ENCODE measurements at places on chromosomes 2 and 18.

- DNase-seq = no peak
- no peak overlapping the region for H3K27ac ChIP-seq
- no peaks in the 10 kb centered on the region for H3K27me3 ChIP-seq
- no peaks in the 10 kb centered on the region for H3K36me3 ChIP-seq
Observed at GRCh38 chr18:51753365-51754057, 556.0 kb upstream of the MEX3C start.

DNA sequence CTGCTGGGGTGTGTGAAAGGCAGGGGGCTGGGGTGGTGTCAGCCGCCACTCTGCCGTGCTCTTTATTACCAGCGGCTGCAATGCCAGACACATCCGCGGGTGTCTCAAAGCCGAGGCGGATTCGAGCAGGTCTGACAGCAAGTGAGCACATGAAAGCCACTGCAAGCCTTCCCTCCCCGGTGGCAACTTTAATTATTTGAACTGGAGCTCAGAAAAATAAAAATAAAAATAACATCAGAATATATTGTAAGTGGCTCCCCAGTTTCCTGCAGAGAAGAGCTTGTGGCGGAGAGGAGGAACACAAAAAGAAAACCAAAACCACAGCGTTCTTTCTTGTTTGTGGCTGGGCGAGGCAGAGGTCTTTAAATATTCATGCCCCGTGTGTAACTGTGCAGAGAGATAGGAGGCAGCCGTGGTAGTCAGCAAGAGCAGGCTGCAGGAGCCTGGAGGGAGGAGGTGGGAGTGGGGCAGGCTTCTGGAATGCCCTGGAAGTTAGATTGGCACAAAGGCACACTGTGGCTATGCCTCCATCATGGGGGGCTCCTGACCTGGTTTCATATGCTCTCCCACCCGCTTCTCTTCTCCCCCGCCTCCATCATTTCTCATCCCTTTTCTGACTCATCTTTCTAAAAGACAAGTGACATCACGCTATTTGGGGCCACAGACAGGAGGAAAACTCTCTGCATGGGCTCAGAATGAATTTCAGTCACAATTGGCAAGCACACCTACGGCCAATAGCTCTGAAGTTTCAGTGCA is 199.8 kb downstream of the CLIP4 start:
- DNase-seq = peak; percentile 20
- H3K27me3 ChIP-seq = no peaks in the 10 kb centered on the region
- H3K27ac ChIP-seq = no peak overlapping the region
- H3K36me3 ChIP-seq = no peaks in the 10 kb centered on the region
- H3K4me1 ChIP-seq = no peaks in the 10 kb centered on the region
- H3K4me3 ChIP-seq = no peak overlapping the region

DNA sequence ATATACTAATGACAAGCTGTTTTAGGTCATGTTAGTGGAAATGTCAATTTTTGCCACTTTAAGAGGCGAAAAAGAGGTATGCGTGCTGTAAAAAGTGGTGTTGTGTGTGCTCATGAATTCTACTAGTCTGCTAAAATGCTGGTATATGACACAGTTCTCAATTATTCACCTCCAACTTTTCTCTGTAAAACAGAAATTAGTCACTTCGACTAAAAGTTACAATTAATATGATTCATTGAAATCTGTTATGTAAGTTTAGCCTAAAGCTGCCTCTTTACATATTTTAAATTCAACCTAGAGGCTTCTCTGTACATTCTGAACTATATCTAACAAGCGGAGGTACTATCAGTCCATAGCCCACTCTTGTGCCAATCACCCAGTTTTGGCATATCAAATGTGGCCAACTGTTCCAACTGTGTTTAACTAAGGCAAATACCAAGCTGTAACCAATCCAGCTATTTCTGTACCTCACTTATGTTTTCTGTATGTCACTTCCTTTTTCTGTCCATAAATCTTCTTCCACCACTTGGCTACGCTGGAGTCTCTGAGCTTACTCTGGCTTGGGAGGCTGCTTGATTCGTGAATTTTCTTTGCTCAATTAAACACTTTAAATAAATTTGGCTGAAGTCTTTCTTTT is 20.8 kb downstream of the BAZ2B start:
- no peak overlapping the region for H3K27ac ChIP-seq
- no peaks in the 10 kb centered on the region for H3K36me3 ChIP-seq
- DNase-seq = no peak
- H3K4me1 ChIP-seq = peaks cover 11% of the 10 kb centered on the region

DNA sequence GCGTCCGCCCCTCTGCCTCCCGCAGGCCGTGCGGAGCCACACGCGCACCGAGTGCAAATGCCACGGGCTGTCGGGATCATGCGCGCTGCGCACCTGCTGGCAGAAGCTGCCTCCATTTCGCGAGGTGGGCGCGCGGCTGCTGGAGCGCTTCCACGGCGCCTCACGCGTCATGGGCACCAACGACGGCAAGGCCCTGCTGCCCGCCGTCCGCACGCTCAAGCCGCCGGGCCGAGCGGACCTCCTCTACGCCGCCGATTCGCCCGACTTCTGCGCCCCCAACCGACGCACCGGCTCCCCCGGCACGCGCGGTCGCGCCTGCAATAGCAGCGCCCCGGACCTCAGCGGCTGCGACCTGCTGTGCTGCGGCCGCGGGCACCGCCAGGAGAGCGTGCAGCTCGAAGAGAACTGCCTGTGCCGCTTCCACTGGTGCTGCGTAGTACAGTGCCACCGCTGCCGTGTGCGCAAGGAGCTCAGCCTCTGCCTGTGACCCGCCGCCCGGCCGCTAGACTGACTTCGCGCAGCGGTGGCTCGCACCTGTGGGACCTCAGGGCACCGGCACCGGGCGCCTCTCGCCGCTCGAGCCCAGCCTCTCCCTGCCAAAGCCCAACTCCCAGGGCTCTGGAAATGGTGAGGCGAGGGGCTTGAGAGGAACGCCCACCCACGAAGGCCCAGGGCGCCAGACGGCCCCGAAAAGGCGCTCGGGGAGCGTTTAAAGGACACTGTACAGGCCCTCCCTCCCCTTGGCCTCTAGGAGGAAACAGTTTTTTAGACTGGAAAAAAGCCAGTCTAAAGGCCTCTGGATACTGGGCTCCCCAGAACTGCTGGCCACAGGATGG is 7.1 kb upstream of the WNT10A start:
- no peak overlapping the region for H3K4me3 ChIP-seq
- H3K36me3 ChIP-seq = no peaks in the 10 kb centered on the region
- DNase-seq = no peak
- H3K27me3 ChIP-seq = peaks cover 99% of the 10 kb centered on the region
- peaks cover 15% of the 10 kb centered on the region for H3K4me1 ChIP-seq

DNA sequence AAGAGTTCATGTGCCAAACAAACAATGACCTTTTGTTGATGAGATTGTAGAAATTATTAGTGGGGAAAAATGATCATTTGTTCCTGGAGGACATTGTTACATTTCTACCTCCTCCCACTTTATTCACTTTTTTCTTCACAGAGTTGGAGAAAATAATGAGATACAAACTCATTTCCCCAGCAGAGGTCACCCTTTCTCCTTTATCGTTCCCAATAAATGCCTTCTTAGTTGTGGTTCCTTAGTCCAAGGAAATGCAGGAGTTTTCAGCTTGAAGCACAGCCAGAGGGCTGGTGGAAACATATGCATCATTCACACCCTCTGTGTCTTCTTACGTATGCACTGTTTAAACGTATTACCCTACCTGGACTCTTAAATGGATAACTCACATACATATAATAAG is 108.8 kb downstream of the SLC4A3 start:
- no peak for DNase-seq
- H3K4me3 ChIP-seq = no peak overlapping the region
- no peak overlapping the region for H3K27ac ChIP-seq

GRCh38 chr18:45976566-45976965 is 9.4 kb upstream of the EPG5 start:
- no peaks in the 10 kb centered on the region for H3K27me3 ChIP-seq
- H3K4me1 ChIP-seq = peaks cover 5% of the 10 kb centered on the region
- no peak overlapping the region for H3K27ac ChIP-seq
- DNase-seq = no peak
- H3K36me3 ChIP-seq = no peaks in the 10 kb centered on the region

GRCh38 chr2:235384624-235385023 is 109.2 kb upstream of the AGAP1 start:
- no peaks in the 10 kb centered on the region for H3K27me3 ChIP-seq
- DNase-seq = no peak
- H3K4me3 ChIP-seq = no peak overlapping the region
- no peak overlapping the region for H3K27ac ChIP-seq
- H3K36me3 ChIP-seq = no peaks in the 10 kb centered on the region
- H3K4me1 ChIP-seq = no peaks in the 10 kb centered on the region

GRCh38 chr18:38174594-38174993 is 609.0 kb upstream of the CELF4 start:
- no peak for DNase-seq
- no peak overlapping the region for H3K4me3 ChIP-seq
- no peak overlapping the region for H3K27ac ChIP-seq
- no peaks in the 10 kb centered on the region for H3K27me3 ChIP-seq
- H3K4me1 ChIP-seq = no peaks in the 10 kb centered on the region

- no peaks in the 10 kb centered on the region for H3K4me1 ChIP-seq
Observed at GRCh38 chr2:235766278-235766677, 272.4 kb downstream of the AGAP1 start.

DNA sequence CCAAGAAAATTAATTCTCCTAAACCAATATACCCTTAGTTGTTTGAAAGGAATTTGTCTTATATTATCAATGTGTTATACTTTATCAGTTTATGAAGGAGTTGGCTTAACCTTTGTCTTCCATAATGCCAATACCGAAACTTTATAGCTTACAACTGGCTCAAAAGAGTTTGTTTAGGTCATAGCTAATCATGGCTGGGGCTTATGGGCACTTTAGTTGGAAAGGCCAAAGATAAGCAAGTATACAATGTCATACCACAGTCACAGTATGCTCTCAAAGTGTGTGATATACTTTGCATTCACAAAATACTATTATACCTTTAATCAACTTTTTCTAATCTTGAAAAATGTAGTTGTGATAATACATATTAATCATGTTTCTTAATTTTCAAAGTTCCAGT is 2.3 kb downstream of the KLHL41 start:
- H3K36me3 ChIP-seq = no peaks in the 10 kb centered on the region
- H3K27ac ChIP-seq = no peak overlapping the region
- no peak for DNase-seq
- no peak overlapping the region for H3K4me3 ChIP-seq

- H3K4me1 ChIP-seq = no peaks in the 10 kb centered on the region
- no peak overlapping the region for H3K4me3 ChIP-seq
- no peaks in the 10 kb centered on the region for H3K36me3 ChIP-seq
Observed at GRCh38 chr2:155842103-155842502, 490.4 kb downstream of the NR4A2 start.

DNA sequence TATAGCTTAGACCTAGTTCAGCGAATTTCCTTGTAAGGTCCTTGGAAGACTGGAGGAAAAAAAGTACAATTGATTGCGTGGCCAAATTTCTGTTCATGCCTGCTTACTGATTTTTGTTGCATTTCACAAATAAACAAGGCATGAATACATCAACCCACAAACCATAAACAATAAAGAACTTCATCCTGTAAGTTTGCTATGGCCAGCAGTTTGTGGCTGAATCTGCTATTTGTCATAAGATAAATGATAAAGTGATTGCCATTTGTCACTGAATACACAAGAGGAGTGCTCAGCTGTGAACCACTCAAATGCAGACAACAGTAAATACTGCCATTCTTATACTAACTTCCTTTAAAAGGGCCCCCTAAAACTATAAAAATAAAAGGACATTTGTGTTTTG is 259.5 kb downstream of the CCDC178 start:
- H3K4me1 ChIP-seq = no peaks in the 10 kb centered on the region
- H3K27ac ChIP-seq = no peak overlapping the region
- H3K27me3 ChIP-seq = no peaks in the 10 kb centered on the region
- H3K4me3 ChIP-seq = no peak overlapping the region
- no peaks in the 10 kb centered on the region for H3K36me3 ChIP-seq

DNA sequence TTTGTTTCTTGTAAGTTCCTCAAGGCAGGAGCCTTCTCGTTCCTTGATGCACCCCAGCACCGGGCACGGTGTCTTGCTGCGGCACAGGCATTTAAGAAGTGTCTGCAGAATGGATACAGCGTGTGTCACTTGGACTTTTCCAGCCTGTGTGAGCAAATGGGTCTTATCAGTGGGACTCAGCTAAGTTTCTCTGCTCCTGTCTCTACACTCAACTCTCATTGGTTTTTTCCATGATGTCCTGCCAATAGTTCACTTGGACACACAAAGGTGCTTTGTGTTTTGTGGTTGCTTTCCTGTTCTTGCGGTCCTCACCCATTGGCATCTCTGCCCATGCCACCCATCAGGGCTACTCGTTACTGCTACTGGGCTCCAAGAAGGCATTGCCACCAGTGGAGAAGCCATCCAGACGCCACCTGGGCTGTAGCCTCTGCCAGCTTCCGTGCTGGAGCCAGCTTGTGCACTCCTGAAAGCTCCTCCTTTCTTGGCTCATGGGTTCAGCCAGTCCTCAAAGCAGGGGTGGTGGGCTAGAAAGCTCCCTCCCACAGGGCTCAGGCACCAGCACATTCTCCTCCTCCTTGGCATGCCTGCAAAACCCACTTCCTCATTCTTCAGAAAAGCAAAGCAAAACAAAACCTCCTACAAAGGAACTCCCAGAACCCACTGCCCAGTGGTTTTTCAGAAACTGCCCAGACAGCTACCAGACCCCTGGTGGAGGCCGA is 41.4 kb downstream of the IL1R2 start:
- H3K4me1 ChIP-seq = peaks cover 2% of the 10 kb centered on the region
- no peaks in the 10 kb centered on the region for H3K27me3 ChIP-seq
- DNase-seq = peak; percentile 51
- H3K27ac ChIP-seq = peak overlapping the region; percentile 63
- H3K4me3 ChIP-seq = no peak overlapping the region

DNA sequence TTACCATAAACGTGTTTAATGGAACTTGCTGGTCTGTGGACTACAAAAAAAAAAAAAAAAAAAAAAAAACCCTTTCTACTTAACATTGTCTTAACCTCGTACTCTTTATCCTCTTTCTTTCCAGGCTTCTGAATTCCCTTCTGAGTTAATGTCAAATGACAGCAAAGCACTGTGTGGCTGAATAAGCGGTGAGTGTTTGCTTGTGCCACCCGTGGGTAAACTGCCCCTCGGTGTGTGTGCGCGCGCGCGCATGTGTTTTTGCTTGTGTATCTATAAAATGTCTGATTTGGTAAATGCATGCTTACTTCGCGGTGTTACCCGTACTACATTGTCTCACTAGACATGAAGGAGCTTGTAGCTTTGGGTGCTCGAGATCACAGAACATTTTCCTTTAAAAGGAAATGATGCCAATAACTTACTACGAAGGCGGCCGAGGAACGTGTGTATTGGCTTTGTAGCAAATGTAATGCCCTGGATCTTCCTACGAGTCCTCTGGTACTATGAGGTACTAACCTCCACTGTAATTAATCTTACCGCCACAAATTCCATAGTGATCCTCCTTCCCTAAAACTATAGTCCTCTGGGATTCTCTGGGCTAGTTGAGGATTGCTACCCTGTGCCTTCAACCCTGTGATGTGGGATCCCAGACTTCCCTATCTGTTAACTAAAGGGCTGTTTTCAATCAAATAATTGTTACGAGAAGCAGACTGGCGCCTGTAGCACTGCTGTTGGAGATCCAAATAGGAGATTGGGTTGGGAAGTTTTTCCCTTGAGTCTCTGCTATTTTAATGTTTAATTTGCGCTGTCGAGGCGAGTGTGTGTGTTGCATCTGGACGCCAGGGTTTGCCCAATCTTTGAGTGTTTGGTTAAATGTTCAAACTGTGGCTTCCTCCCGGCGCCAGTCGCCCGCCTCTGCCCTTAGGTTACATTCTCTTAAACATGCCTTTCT is 1.1 kb downstream of the ID2 start:
- peak; percentile 56 for DNase-seq
- H3K36me3 ChIP-seq = no peaks in the 10 kb centered on the region
- peaks cover 27% of the 10 kb centered on the region for H3K4me1 ChIP-seq
- peak overlapping the region; percentile 66 for H3K4me3 ChIP-seq
- no peaks in the 10 kb centered on the region for H3K27me3 ChIP-seq

Data from transverse colon (tissue), 4 donors.